ENCODE measurements at places on chromosomes 5 and 9.

DNA sequence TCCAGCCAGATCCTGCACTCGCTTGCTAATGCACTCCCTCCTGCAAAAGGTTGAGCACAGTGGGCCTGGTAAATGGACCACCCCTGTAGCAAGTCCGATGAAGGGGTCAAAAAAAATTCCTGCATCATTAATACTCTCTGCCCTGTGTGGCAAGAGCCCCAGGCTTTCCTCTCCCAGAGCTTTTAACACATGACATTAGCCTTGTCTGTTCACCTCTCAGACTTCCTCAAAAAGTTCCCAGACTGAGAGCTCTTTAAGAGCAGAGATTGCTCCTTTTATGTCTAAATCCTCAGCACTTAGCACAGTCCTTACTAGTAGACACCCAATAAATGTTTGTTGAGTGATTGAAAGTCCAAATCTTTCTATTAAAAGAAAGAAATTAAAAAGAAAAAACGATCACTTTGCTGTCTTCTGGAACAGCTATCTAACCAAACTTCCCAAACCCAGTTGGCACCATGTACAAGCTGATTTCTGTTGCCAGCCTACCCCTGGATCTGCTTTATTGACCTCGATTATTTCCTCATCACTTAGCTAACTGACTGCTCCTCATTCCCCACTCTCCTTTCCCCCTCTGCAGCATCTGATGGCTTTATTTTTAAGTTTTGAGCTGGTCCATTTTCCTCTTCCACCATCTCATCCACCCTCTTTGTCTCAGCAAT is 209.8 kb downstream of the ENC1 start:
- no peak for DNase-seq

- DNase-seq = no peak
Measured at GRCh38 chr5:150172556-150172955, 6.0 kb downstream of the CDX1 start.

GRCh38 chr5:150034662-150035061 is 34.1 kb downstream of the HMGXB3 start:
- DNase-seq = no peak

- no peak for DNase-seq
Measured at GRCh38 chr5:131245948-131246347, 17.9 kb upstream of the CDC42SE2 start.

GRCh38 chr5:142871363-142872193 is 101.4 kb downstream of the ARHGAP26 start:
- DNase-seq = no peak

- peak; percentile 79 for DNase-seq
Measured at GRCh38 chr9:95131023-95131943, 186.2 kb downstream of the FANCC start.

GRCh38 chr9:90770182-90770738 is 31.4 kb upstream of the SYK start:
- DNase-seq = no peak

DNA sequence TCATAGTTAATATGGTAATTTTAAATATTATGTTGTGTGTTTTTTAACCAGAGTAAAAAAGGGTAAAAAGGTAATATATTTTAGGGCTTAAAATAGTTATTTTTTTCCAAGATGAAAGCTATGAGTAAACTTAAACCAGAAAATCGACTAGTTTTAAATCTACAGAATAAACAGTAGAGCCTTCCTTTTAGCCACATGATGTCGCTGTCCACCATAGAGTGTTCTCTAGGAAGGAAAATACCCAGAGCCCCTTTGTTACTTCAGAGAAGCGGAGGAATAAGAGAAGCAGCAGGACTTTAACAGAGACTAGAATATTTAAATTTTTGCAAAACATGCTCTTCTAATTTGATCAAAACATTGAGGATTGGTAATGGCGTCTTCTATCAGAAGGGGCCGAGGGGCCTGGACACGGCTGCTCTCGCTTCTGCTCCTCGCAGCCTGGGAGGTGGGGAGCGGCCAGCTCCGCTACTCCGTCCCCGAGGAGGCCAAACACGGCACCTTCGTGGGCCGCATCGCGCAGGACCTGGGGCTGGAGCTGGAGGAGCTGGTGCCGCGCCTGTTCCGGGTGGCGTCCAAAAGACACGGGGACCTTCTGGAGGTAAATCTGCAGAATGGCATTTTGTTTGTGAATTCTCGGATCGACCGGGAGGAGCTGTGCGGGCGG is at the start of gene PCDHA2:
TSS of gene PCDHA2 (plus strand) at position 258 of the 664 bp plus-strand sequence.
- DNase-seq = no peak

- DNase-seq = peak; percentile 63
Measured at GRCh38 chr5:133944263-133945185, 23.9 kb downstream of the C5orf15 start.

GRCh38 chr5:7548596-7548995 is 152.7 kb downstream of the ADCY2 start:
- no peak for DNase-seq

DNA sequence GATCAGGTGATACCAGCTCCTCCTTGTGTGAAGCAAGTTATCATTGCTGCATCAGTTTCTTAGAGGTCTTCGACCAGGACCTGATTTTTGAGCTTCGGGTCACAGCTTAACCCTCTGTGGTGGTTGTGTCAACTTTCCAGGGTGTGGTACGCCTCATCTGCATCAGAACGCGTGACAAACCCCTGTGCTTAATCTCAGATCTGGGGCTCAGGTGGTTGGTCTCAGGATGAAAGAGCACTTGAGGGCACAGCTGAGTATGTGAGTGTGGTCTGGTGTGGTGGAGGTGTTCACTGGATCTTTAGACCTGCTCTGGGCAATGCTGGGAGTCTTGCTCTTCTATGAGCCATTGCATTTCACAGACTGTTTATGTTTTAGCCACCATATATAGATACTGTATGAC is 64.1 kb downstream of the OSTF1 start:
- DNase-seq = no peak

- no peak for DNase-seq
Measured at GRCh38 chr9:17380126-17380861, 198.6 kb upstream of the SH3GL2 start.

GRCh38 chr5:148221508-148221907 is 16.8 kb upstream of the MARCOL start:
- DNase-seq = no peak

- DNase-seq = no peak
Measured at GRCh38 chr5:33726422-33727165, 165.2 kb downstream of the ADAMTS12 start.

DNA sequence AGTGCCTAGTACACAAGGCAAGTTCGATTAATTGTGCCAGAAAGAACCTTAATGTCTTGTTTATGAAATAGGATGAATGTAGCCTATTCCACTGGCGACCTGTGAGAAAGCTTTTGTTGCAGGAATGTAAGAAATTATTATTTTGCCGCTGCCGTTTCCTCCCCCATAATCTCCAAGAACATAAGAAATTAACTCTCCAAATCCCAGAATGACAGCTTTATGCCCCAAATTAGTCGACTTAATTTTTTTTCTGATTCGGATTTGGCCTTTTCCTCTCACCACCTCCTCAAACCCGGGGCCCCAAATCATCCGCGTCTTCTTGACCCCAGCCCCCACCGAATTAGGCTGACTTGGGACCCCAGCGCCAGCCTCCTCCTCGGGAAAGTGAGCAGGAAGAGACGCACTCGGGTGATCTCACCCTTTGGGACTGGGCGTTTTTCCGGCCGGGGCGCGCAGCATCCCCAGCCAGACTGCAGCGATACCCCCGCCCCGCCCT is 682 bp upstream of the SPTAN1 start:
- no peak for DNase-seq

- DNase-seq = peak; percentile 40
Measured at GRCh38 chr5:151047814-151048425, 27.5 kb downstream of the GPX3 start.

- DNase-seq = no peak
Measured at GRCh38 chr5:14229181-14229580, 86.0 kb downstream of the TRIO start.

- DNase-seq = no peak
Measured at GRCh38 chr5:8458038-8458383, 589.1 kb downstream of the MTRR start.

DNA sequence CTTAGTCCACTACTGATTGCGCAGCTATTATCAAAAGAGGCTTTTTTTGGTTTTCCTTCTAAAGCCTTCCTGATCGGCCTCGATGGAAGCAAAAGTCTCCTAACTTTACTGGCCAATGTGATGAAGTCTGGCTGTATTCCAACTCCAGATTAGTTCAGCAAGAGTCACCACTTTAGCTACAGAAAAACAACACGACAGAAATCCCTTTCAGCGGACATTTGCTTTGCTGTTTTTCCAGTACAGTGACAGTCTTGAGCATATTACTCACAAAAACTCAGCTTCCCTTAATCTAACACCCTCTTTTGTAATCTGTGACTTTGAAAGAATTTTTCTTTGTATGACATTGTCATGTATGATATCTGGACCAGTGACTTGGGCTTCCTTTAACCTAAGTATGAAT is 95.7 kb downstream of the HOMER1 start:
- DNase-seq = no peak
